ENCODE measurements at places on chromosomes 6 and 20. TPM values are rescaled to one million over a fixed set of nuclear protein-coding genes. Genes with fewer than 3 reads are reported as not detected.

DNA sequence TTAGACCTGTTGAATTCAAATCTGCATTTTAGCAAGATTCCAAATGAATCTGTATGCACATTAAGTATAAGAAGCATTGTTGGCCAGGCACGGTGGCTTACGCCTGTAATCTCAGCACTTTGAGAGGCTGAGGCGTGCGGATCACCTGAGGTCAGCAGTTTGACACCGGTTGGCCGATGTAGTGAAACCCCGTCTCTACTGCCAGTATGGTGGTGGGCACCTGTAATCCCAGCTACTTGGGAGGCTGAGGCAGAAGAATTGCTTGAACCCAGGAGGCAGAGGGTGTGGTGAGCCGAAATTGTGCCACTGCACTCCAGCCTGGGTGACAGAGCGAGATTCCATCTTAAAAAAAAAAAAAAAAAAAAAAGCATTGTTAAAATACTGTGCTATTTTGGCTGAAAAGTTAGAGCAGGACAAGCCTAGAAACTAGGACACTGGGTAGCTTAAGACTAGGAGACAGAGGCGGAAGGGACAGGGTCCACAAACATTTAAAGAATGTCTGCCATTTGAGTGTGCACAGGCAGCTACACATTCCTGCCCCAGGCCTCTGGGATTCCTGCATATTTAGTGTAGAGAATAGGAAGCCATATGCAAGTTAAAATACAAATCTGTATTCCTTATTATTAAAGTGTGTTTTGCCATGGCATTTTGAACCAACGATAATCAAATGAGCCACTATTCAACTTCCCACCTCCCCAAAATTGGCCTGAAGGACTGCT lies 45.1 kb upstream of the EEF1A1 start:
- ATAC-seq, result peak; percentile 69

GRCh38 chr6:93849857-93850256 lies 430.5 kb upstream of the EPHA7 start:
- no peak for ATAC-seq

GRCh38 chr6:13303668-13304017 lies 24.7 kb downstream of the TBC1D7 start:
- ATAC-seq, result no peak

GRCh38 chr6:148416330-148416965 lies 73.8 kb downstream of the SASH1 start:
- ATAC-seq, result no peak

- no peak for ATAC-seq
These were observed 2.2 kb upstream of the EPB41L2 start for GRCh38 chr6:131065112-131065823.

GRCh38 chr6:51513891-51514747 lies 573.3 kb downstream of the PKHD1 start:
- peak; percentile 100 for ATAC-seq

DNA sequence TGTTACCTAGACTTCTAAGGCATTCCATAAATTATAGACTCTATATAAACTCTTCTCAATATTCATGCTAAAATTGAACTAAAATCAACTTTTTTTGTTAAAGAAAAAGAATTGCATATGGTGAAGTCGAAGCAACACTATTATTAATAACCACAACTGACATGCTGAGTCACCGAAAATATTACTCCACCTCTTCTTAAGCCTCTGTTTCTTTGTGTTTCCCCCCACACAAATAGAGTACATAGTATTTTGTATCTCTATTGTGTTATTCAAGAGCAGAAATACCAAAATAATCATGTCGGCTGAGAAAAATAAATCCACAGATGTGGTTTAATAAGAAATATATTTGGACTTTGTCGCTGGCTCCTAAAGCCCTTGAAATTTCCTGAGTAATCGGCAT lies 23.8 kb downstream of the TFB1M start:
- ATAC-seq, result no peak

DNA sequence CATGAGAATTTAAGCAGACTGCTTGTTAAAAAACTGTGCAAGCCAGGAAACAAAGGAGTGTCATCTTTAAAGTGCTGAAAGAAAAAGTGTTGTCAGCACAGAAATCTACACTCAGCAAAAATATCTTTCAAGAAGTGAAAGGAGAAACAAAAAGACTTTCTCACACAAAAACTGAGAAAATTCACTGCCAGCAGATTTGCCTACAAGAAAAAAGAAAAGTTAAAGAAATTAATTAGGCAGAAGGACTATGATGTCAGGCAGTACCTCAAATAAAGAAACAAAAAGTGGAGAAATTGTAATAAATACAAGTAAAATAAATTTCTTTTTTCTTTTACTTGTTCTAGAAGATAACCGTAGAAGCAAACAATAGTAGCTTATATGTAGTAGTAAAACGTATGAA lies 171.6 kb upstream of the CEP162 start:
- no peak for ATAC-seq

- ATAC-seq, result no peak
These were observed 275.4 kb downstream of the TSHZ2 start for GRCh38 chr20:53247468-53248103.

DNA sequence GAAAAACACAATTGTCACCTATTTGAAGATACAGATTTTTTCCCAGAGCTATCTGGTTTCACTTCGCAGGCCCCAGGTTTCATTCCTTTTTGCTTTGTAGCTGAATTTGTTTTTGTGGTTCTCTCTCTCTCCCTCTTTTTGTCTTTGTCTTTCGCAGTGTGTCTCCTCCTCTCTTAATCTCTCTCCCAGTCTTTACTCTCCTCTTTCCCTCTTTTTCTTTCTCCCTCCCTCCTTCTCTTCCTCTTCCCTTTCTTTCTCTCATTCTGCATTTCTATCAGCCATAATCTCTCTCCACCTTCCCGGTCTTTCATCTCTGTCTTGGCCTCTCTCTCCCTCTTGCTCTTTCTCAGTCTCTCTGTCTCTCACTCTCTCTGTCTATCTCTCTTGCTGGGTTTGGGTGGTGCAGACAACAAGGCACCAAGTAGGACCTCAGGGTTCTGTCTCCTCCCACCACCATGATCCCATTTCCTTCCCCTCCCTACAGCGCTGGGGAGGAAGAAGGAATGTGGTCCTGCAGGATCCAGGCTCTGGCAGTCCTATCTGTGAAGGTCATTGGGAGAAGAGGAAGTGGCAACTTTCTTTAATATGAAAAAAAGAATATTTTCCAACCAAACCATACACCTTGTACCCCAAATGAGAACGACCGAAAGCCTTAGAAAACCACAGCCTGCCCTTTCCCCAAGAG lies 63.2 kb downstream of the BANF2 start:
- ATAC-seq, result no peak

DNA sequence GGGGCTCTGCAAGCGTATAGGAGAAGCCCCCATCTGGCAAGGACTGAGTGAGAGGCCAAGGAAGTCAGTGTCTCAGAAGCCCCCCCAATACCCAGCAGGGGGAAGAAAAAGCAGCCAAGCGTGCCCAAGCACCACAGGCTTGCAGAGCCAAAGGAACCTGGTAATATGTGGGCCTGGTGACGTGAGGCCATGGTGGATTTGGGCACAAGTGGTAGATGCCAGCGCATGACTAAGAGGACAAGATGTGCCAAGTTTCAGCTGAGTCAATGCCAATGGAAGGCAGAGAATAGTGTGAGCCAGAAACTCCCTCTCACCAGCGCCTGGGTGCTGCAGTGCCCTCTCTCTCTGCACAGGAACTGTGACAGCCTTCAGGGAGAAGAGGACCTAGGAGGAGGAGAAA lies 110.0 kb downstream of the QRSL1 start:
- ATAC-seq, result no peak

DNA sequence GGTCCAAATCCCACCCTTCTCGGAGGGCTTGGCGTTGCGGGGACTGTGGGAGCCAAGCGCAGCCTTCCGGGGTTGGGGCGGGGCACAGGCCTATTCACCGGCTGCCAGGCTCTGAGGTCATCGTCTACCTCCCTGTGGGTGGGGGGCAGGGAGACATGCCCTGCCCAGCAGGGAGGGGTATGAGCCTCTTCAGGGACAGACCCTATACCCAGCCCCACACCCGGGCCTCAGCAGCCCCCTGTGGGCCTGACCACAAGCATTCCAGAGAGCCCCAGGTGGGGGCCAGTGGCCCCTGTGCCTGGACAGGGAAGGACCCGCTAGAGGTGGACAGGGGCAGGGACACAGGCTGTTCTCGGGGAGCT lies 11.6 kb downstream of the LAMA5 start:
- peak; percentile 46 for ATAC-seq

GRCh38 chr20:32775336-32775991 lies 13.3 kb downstream of the DNMT3B start:
- ATAC-seq, result no peak

GRCh38 chr20:53915446-53916172 lies 154.8 kb downstream of the BCAS1 start:
- ATAC-seq, result peak; percentile 96

The GABBR1 gene
- 54.4 TPM for total RNA-seq

The HNF4A gene
- 0.31 TPM for total RNA-seq

The TPX2 gene
- 62.6 TPM for total RNA-seq

All from motor neuron (in vitro differentiated cells).